ENCODE measurements at places on chromosomes 4 and X. TPM values are rescaled to one million over a fixed set of nuclear protein-coding genes. Genes with fewer than 3 reads are reported as not detected.

Gene PCDH7
- 3.8 TPM for total RNA-seq

- no peak overlapping the region for H3K4me3 ChIP-seq
- no peak overlapping the region for H3K27ac ChIP-seq
- no peaks in the 10 kb centered on the region for H3K36me3 ChIP-seq
Measured at GRCh38 chr4:77360451-77360850, 203.4 kb downstream of the CCNG2 start.

Gene ZMAT1
- 0.29 TPM for total RNA-seq

Gene NDST4
- not detected for total RNA-seq

Gene TCEAL2
- not detected for total RNA-seq

GRCh38 chr4:43274376-43274775 lies 381.9 kb downstream of the GRXCR1 start:
- H3K4me3 ChIP-seq, result no peak overlapping the region
- no peaks in the 10 kb centered on the region for H3K36me3 ChIP-seq
- H3K27ac ChIP-seq, result no peak overlapping the region
- no peak for DNase-seq
- H3K4me1 ChIP-seq, result no peaks in the 10 kb centered on the region

Gene FAM47A
- total RNA-seq, result not detected

GRCh38 chr4:38534344-38535045 lies 129.5 kb upstream of the KLF3 start:
- no peak for DNase-seq
- peaks cover 5% of the 10 kb centered on the region for H3K27me3 ChIP-seq
- H3K4me1 ChIP-seq, result no peaks in the 10 kb centered on the region
- no peaks in the 10 kb centered on the region for H3K36me3 ChIP-seq

Gene ATP8A1
- total RNA-seq, result 2.1 TPM

- H3K4me3 ChIP-seq, result no peak overlapping the region
- no peaks in the 10 kb centered on the region for H3K27me3 ChIP-seq
- no peak overlapping the region for H3K27ac ChIP-seq
- no peak for DNase-seq
Measured at GRCh38 chrX:66553973-66554372, 84.9 kb downstream of the EDA2R start.

GRCh38 chrX:12946406-12946805 lies 28.5 kb upstream of the TMSB4X start:
- H3K27ac ChIP-seq, result peak overlapping the region; percentile 76
- H3K27me3 ChIP-seq, result no peaks in the 10 kb centered on the region
- no peak overlapping the region for H3K4me3 ChIP-seq
- no peak for DNase-seq
- peaks cover 22% of the 10 kb centered on the region for H3K4me1 ChIP-seq

Gene CWH43
- total RNA-seq, result not detected

DNA sequence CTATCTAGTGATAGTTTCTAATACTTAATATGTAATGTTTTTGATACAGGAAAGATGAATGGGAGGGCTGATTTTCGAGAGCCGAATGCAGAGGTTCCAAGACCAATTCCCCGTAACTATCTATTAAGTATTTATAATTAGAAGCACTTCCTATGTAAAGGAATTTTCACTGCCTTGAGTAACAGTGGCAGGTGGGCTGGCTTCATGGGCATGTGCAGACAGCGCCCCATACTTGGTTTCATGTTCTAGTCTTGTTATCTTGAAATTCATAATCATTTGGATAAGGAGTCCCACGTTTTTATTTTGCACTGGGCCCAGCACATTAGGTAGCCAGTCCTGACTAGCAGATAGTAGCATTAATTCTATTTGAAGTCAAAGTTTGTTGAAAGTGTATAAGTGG lies 1.7 kb downstream of the OCIAD1 start:
- H3K4me3 ChIP-seq, result no peak overlapping the region
- peak overlapping the region; percentile 98 for H3K27ac ChIP-seq
- peaks cover 13% of the 10 kb centered on the region for H3K4me1 ChIP-seq
- no peak for DNase-seq
- peaks cover 36% of the 10 kb centered on the region for H3K36me3 ChIP-seq
- no peaks in the 10 kb centered on the region for H3K27me3 ChIP-seq

- no peaks in the 10 kb centered on the region for H3K36me3 ChIP-seq
- no peaks in the 10 kb centered on the region for H3K4me1 ChIP-seq
- H3K27ac ChIP-seq, result no peak overlapping the region
- DNase-seq, result no peak
Measured at GRCh38 chr4:155529716-155530115, 136.9 kb upstream of the GUCY1A1 start.

Gene SHISA3
- total RNA-seq, result not detected

Gene DUSP9
- under 0.01 TPM for total RNA-seq

Gene DNASE1L1
- total RNA-seq, result 58.9 TPM

- H3K4me3 ChIP-seq, result no peak overlapping the region
- H3K36me3 ChIP-seq, result no peaks in the 10 kb centered on the region
- DNase-seq, result no peak
- no peak overlapping the region for H3K27ac ChIP-seq
- peaks cover 22% of the 10 kb centered on the region for H3K4me1 ChIP-seq
Measured at GRCh38 chr4:42658261-42658660, 1.4 kb upstream of the ATP8A1 start.
